NCI-H2081 treated with DMSO at 0.1 percent for 48 hours (cell line): ENCODE measurements at places on chromosomes 3 and 15.

- DNase-seq: no peak
Measured at GRCh38 chr3:158737976-158738615, 5.8 kb upstream of the RARRES1 start.

GRCh38 chr3:194130188-194130587 is 5.8 kb upstream of the HES1 start:
- no peak for DNase-seq

- no peak for DNase-seq
Measured at GRCh38 chr3:43173949-43174348, 68.1 kb upstream of the POMGNT2 start.

GRCh38 chr3:22353126-22353525 is 602.1 kb upstream of the ZNF385D start:
- no peak for DNase-seq

GRCh38 chr3:123379041-123379830 is 69.7 kb downstream of the ADCY5 start:
- no peak for DNase-seq

GRCh38 chr3:186990878-186991308 is 60.6 kb downstream of the ST6GAL1 start:
- no peak for DNase-seq

GRCh38 chr3:123688241-123688747 is 103.4 kb upstream of the HACD2 start:
- no peak for DNase-seq
